Central memory CD8-positive, alpha-beta T cell (primary cell): ENCODE measurements at places on chromosomes 7 and 10.
A peak's percentile ranks its signal among the peaks of the same experiment; 100 is the strongest.

DNA sequence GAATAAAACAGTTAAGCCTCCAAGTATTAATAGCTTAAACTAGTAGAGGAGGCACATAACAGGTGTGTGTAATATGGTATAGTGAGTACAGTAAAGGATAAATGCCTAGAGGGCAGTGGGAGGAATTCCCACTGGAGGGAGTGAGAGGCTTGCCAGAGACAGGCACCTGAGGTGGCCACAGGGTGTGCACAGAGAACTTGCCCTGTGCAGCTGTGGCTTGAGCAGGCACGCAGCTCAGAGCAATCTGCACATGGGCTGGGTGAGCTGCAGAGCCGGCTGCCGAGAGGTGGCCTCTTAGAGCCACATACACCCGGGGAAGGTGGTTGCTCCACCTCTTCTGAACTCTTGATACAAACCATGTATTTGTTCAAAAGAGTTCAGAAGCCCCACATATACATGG, 237.1 kb downstream of the COBL start:
- no peak for DNase-seq
- no peak overlapping the region for H3K4me3 ChIP-seq
- H3K36me3 ChIP-seq = no peaks in the 10 kb centered on the region
- H3K4me1 ChIP-seq = no peaks in the 10 kb centered on the region

- H3K27me3 ChIP-seq = peaks cover 66% of the 10 kb centered on the region
- no peak overlapping the region for H3K27ac ChIP-seq
- peaks cover 2% of the 10 kb centered on the region for H3K36me3 ChIP-seq
Observed at GRCh38 chr10:4687397-4687796, 138.6 kb upstream of the AKR1E2 start.

GRCh38 chr7:23106057-23106822, 655 bp downstream of the KLHL7 start:
- no peaks in the 10 kb centered on the region for H3K27me3 ChIP-seq
- DNase-seq = peak; percentile 23
- peak overlapping the region; percentile 94 for H3K4me3 ChIP-seq
- H3K4me1 ChIP-seq = peaks cover 56% of the 10 kb centered on the region
- peaks cover 13% of the 10 kb centered on the region for H3K36me3 ChIP-seq

DNA sequence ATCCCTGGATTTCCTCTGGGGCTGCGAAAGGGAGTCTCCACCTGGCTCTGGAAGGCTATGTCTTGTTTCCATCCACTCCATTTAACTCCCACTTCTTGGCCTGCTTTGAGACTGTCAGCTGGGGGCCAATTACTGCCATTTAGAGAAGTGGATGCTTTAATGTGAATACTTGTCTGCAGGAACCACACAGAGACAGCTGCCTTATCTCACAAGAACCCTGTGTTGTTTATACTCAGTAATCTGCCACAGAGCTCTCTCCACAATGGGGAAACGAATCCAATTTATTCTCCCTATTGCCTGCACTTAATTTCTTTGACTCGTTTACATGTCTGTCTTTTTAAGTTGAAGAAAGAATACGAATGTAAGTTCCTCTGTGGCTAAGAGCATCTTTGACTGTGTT, 787.0 kb upstream of the C7orf33 start:
- no peak overlapping the region for H3K4me3 ChIP-seq
- H3K4me1 ChIP-seq = no peaks in the 10 kb centered on the region
- no peak for DNase-seq
- H3K27me3 ChIP-seq = no peaks in the 10 kb centered on the region
- no peaks in the 10 kb centered on the region for H3K36me3 ChIP-seq
- H3K27ac ChIP-seq = no peak overlapping the region
